ENCODE measurements at places on chromosomes 4 and X.

DNA sequence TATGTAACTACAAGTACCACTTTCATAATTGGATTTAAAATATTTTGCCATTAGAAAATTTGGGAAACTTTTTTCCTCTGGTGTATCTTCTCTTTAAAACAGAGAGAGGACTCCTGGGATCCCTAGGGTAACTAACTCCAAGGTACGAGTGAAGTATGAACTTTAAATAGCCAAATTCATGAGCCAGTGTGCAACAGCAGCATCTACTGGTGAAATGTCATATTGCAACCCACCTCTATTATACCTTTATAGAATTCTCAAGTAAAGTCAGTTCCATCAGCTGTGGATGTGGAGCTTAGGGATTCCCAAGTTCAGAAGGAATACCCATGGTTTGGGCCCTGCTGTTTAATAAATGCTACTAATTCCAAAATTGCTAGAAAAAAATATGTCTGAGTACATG is 282.7 kb upstream of the TAPT1 start:
- no peak for DNase-seq

DNA sequence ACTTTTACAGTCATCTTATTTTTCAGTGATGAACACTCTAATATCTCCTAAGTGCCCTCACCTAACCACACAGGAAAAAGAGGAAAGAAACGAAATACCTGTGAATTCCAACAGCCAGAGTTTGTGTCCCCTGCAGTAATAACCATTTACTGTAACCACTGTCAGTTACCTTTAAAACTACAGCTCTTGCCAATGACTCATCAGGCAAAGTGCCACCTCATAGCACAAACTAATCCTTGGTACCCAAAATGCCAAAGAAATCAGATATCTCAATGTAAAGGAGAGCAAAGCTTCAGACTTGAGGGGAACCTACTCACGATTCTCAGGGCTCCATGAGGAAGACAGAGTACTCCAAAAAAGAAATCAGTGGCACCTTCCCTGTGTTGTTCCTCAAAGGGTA is 146.5 kb downstream of the NDST3 start:
- DNase-seq = no peak

GRCh38 chrX:43375136-43375535 is 281.0 kb upstream of the MAOA start:
- no peak for DNase-seq

- no peak for DNase-seq
Observed at GRCh38 chr4:181225616-181226261, 1017.5 kb upstream of the TENM3 start.

- DNase-seq = no peak
Observed at GRCh38 chrX:87525771-87526229, 8.2 kb downstream of the KLHL4 start.

- no peak for DNase-seq
Observed at GRCh38 chr4:117796677-117797076, 237.6 kb upstream of the NDST3 start.

DNA sequence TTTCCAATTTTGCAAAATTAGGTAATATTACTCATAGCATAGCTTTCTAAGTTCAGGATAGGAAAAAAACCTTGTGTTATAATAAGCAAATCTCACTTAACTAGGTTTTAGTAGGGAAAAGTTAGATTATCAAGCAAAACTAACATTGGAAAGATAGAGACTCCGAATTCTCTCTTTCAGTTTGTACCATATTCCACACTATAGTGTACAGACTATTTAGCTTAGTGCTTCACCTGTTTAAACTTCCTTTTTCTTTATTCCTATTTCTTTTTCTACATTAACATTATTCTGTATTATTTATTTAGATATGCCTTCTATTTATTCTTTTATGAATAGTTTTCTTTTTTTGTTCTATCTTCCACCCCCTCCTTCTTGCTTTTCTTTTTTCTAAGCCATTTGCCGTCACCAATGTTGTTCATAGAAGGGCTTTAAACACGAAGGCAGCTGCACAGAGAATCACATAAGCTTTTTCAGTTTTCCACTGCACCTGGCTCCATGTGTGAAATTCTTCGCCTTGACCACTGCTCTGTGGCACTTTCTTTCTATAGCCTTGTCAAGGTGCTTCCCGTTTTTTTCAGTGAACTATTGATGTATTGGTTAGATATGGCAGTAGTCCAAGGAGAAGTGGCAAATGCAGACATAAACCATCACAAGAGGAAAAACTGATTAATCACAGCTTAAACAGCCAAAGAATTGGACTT is 8.5 kb downstream of the PCDH10 start:
- peak; percentile 13 for DNase-seq

- no peak for DNase-seq
Observed at GRCh38 chr4:87097075-87097474, 123.3 kb downstream of the KLHL8 start.

- DNase-seq = no peak
Observed at GRCh38 chrX:73068467-73069364, 10.6 kb downstream of the PABPC1L2A start.

DNA sequence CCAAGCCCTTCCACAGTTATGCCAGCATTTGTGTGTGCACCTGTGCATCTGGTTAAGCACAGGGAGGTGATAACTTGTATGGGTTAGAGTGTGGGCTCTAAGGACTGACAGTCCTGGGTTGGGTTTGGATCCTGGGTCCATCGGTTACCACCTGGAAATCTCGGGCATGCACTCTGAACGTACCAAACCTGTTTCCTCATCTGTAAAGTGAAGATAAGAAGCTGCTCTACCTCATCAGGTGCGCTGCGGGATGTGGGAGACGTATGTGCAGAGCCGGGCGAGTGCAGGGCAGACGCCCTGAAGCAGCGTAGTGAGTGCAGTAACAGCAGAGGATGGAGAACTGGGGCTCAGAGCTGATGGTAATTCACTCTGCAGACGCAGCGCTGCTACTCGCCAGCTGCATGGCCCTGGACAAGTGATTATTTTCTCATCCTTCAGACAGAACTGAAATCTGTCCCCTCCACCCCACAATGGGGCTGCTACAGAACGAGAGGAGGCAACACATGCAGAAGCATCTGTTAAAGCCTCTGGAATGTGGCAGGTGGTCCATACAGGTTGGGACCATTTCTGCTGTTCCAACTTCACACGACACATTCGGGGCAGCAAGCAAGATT is 64.4 kb downstream of the HADH start:
- DNase-seq = no peak

DNA sequence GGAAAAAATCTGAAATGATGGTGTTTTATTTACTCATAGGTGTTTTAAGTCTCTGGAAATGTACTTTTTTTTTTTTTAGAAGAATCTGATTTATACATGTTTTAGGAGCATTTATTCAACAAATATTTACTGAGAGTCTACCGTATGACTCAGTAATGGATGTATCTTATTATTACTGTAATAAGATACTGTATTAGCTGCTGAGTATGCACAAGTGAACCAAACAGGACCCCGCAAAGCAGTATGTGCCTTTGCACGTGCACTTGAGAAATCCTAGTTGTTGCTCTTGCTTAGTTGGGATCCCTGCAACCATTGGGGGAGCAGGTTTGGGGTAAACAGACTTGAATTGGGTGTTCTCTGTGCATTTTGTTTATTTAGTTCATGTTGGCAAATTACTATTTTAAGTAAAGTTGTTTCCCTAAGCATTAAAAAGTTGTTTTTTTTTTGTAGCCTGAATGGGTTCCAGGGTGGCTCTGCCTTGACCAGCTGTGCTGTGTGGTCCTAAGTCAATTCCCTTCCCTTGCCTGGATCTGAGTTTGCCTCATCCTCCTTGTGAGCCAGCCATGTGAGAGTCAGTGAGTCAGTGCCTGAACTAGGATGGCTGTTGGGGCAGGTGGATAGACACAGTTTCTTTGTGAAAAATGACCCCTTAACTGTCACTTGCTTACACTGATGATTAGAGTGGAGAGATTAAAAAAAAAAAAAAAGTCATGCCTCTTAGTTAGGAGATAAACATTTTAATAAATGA is 27.7 kb downstream of the DCUN1D4 start:
- no peak for DNase-seq

GRCh38 chr4:20203508-20203907 is 48.2 kb upstream of the SLIT2 start:
- DNase-seq = no peak

DNA sequence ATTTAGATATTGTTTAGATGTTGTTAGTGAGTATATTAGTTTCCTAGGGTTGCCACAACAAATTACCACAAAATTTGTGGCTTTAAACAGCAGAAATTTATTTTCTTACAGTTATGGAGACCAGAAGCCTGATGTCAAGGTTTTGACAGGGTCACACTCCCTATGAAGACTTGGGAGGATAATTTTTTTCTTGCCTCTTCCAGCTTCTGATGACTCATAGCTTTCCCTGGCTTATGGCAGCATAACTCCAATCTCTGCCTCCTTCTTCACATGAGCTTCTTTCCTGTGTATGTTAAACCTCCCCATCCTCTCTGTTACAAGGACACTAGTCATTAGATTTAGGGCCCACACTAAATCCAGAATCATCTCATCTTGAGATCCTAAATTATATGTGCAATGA is 20.9 kb upstream of the RAB40A start:
- no peak for DNase-seq

- DNase-seq = peak; percentile 44
Observed at GRCh38 chr4:2792711-2793585, at the start of gene SH3BP2. TSS of gene SH3BP2 (plus strand) at chr4:2793085. CDS start at chr4:2820618, 27,533 bp downstream.

- no peak for DNase-seq
Observed at GRCh38 chr4:8821151-8821950, 50.3 kb downstream of the HMX1 start.

DNA sequence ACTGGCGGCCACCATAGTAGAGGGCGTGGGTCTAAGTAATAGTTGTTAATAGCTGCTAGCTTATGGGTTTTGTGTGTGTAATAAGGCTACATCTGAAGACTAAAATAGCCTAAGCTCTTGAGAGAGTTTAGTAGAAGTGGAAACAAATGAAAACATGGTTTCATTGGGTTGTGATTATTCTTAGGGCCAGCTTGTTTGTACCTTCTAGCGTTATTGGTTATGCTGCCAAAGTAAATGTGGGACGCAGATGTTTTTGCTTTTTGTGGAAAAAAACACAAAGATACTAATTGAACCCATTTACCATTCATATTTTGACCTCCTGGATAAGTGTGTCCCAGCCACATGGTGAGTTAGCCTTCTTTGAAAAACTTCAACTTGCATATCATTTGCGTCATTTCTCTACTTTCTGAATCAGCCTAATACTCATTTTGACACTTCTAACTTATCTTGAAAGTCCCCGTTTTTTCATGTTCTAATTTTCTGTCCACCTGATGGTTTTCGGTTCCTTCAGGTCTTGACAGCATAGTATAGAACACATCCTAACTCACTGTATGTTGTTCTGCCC is 305.3 kb downstream of the FRMPD4 start:
- no peak for DNase-seq

DNA sequence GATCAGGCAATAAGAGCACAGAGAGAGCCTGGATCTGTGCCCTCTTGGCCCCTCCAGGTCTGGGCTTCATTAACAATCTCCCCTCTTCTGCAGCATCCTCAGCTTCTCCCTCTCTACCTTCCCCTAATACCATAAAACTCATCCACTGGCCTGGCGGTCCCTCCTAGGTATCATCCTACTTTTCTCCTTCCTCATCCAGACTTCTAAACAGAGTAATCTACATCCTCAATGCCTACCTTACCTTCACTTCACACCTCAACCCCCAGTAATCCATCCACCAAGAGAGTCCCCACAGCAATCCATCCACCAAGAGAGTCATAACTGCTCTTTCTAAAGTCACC is 17.0 kb downstream of the FGFBP1 start:
- no peak for DNase-seq

DNA sequence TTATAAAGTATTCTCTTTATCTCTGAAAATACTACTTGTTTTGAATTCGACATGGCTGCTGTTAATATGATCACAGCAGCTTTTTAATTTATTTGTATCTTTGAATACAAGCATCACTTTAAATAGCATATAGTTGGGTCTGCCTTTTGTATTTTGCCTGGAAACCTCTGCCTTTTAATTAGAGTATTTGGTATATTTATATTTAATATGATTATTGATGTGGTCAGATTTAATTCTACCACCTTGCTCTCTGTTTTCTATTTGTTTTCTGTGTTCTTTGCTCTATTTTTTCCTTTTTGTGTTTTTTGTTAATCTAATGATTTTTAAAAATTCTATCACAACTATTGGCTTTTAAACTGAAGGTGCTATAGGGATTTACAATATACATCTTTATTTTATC is 21.7 kb downstream of the STK32B start:
- DNase-seq = no peak

- no peak for DNase-seq
Observed at GRCh38 chr4:22537864-22538263, 22.0 kb upstream of the ADGRA3 start.

GRCh38 chr4:188053302-188053701 is 56.1 kb downstream of the TRIML2 start:
- DNase-seq = no peak

- peak; percentile 37 for DNase-seq
Observed at GRCh38 chr4:139085141-139085540, 69.6 kb downstream of the NOCT start.

- DNase-seq = no peak
Observed at GRCh38 chrX:134167591-134168203, 69.3 kb upstream of the CCDC160 start.

DNA sequence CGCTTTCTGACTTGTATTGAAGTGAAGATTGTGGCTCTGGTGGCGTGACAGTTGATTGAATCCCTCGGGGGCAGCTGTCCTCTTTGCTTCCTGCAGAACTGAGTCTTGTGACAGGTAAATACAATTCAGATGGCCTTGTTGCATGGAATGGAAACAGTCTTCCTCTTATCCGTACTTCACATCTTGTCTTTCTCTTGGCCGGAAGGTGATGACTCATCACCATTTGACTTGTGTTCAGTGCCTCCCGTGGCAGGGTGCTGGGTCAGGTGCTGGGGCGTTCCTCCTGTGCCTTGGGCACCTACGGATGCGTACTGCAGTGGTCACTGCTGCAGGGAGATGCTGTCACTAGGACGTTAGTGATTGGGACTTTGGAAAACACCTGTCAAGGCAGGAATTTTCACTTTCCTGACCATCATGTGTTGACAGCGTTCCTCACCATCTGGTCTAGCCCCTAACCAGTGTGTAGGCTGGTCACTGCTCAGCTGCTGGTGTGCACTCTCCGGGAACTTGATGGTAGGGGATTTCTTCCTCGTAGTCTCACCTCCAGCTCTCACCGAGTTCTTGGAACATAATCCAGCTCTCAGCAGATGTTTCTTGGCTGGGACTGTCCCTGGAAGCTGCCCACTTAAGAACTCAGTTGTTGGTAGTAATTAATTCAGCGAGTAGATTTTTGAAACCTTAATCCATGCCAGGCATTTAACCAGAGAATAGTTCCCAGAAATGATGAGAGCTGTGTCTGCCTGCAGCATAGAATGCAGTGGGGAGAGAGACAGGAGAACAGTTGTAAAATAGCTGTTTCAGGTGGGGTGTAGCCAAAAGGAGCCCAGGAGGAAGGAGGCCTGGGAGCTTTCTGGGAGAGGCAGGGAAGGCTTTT is 7.2 kb downstream of the TBC1D14 start:
- DNase-seq = peak; percentile 46

DNA sequence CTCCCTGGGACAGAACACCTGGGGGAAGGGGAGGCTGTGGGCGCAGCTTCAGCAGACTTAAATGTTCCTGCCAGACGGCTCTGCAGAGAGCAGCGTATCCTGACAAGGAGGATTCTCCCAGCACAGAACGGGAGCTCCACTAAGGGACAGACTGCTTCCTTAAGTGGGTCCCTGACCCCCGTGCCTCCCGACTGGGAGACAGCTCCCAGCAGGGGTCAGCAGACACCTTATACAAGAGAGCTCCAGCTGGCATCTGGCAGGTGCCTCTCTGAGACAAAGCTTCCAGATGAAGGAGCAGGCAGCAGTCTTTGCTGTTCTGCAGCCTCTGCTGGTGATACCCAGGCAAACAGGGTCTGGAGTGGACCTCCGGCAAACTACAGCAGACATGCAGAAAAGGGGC is 44.5 kb upstream of the FAAH2 start:
- no peak for DNase-seq
